Body of pancreas (tissue), 4 donors: ENCODE measurements at places on chromosomes 16 and 17.

DNA sequence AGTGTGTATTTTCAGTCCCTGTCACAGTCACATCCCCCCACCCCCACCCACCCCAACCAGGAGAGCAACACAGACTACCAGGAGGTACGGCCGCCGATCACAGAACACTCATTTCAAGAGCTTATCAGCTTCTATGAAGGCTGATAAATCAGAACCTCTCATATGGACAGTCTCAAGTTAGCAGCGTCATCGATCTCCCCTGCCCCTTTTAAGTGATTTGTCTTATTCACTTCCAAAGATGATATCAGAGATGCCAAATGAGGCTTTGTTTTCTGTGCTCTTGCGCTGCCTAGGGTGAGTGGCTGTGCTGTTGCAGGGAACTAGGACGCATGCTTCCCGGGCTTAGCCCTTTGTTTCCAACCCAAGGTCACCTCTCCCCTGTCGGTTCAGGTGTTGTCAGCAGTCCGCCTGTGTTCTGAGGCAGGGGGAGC is 26.8 kb upstream of the PMFBP1 start:
- peak; percentile 12 for DNase-seq

DNA sequence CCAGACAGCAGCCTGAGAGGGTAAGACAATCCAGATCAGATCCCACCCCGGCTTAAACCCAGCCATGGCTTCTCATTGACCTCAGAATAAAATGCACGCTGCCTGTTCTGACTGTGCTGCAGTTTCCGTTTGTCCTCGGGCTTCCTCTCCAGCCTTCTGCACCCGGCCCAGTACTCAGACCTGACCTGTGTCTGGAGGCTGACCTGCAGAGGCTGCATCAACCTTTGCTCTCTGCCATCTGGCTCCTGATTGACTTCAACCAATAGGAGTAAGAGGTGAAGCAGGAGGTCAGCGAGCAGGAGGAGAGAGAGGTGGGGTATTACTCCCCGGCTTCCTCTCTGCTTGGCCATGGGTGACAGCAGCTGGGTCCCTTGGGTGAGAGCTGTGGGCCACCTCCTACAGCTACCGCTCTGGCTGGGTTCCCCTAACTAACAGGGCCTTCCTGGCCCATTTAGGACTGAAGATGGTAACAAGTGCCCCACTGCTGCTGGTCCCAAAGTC is 46.7 kb downstream of the C16orf82 start:
- no peak for DNase-seq

GRCh38 chr16:58628845-58629732 is 537 bp downstream of the CNOT1 start:
- DNase-seq = peak; percentile 68

- peak; percentile 78 for DNase-seq
These were observed 997 bp downstream of the ACADVL start for GRCh38 chr17:7220593-7221277.

GRCh38 chr17:13597723-13598347 is 3.9 kb downstream of the HS3ST3A1 start:
- DNase-seq = peak; percentile 28

- DNase-seq = peak; percentile 80
These were observed at the start of gene HSD11B2 for GRCh38 chr16:67430977-67431774. HSD11B2 (plus strand) TSS chr16:67431121; CDS start chr16:67431249, 128 bp downstream.
